ENCODE measurements at places on chromosomes 12 and 14.

DNA sequence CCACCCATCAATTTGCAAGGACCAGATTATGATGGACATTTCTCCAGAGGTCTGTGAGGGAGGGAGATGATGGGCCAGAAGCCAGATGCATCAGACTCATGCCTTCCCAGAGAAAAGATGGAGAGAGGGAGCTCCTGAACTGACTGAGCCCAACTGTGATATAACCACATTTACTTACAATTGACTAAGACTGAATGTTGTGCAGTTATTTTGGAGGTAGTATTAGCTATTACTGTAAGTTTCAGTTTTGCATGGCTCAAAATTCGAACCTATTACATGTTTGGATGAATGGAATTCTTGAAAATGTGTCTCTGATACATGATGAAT is 211.1 kb upstream of the SFSWAP start:
- DNase-seq: no peak

DNA sequence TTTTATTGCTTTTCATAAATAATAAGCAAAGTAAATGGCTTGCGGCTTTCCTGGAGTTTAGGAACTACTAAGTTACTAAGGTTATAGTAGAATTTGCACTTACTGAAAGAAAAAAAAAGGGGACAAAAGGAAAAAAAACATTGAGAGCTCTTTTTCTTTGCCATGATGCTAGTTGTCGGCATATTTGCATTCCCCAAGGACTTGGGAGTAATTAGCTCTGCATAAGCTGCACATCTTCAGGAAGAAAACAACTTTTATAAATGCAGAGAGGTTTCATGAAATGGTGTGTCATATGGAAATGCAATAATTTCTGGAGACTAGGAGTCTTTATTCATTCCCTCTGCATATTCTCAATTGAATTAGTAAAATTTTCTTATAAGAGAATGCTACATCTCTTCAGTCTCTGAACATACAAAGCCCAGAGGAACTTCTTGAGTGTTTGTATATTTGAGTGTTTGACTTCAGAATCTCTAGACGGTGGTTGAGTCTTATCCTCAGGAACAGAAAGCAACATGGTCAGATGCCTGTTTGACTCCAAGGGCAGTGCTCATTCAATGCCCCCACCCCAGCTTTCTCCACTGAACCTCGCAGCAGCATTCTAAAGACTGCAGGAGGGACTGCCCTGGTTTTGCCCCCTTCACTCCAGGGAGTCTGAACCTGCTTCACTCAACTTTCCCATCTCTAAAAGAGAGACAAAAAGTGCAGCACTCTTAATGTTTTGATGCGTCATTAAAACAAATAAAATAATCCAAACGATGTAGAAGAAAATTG is 158.9 kb upstream of the EEA1 start:
- DNase-seq: no peak

- no peak for DNase-seq
Observed at GRCh38 chr12:99567072-99567471, 80.5 kb upstream of the GARIN6 start.

DNA sequence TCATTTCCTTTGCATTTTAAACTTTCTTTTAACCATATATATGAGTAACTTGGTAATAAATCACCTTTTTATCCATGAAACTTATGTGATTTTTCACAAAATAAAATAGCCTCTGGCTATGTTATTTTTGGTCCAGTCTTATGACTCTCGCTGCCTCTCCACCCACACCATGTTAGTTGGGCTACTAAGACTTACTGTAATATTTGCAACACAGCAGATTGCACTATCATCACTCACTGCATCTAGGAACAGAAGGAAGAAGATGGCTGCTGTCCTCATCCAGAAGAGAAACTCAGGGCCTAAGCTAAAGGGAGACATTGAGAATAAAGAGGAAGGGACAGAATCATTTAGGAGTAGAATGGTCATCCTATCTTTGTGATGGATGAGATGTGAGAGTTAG is 12.6 kb upstream of the B4GALNT3 start:
- DNase-seq: no peak

DNA sequence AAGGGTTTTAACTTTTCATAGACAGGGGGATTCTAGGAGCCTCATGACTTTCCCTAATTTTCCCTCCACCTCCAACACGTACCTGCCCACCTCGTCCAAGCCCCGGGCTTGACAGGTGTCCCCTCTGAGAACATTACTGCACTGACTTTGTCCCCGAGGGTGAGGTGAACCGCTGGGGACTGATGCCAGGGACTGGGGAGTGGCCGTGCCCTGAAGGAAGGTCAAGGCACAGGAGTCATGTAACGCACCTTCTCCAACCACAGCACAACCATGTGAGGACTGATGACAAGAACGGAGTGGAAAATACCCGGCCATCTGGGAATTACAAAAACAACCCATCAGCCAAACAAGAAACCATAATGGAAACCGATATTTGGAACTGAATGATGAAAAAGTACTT is 214.7 kb upstream of the C14orf180 start:
- DNase-seq: no peak

DNA sequence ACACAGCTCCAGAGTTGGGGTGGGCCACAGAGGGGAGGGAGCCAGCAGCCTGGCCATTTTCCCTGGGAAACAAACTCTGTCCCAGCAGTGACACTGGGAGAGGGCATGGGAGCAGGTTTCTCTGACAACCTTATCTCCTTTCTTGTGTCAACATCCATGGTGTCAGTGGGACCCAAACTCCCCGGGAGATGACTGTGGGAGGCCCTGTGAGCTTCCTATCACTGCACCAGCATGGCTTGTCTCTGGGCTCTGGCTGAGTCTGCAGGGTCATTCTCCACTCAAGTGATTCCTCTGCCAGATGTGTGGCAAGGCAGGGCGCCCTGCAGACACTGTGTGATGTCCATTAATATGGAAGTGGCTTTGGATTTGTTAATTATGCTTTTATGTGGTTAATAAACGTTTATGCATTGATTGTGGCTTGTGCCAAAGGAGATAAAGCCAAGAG is 10.1 kb downstream of the LRTM2 start:
- no peak for DNase-seq

- no peak for DNase-seq
Observed at GRCh38 chr14:95769976-95770375, 56.1 kb upstream of the TCL1A start.

GRCh38 chr14:67228325-67228984 is 12.8 kb upstream of the PALS1 start:
- DNase-seq: no peak

- no peak for DNase-seq
Observed at GRCh38 chr12:132423820-132424645, 65.9 kb upstream of the FBRSL1 start.

DNA sequence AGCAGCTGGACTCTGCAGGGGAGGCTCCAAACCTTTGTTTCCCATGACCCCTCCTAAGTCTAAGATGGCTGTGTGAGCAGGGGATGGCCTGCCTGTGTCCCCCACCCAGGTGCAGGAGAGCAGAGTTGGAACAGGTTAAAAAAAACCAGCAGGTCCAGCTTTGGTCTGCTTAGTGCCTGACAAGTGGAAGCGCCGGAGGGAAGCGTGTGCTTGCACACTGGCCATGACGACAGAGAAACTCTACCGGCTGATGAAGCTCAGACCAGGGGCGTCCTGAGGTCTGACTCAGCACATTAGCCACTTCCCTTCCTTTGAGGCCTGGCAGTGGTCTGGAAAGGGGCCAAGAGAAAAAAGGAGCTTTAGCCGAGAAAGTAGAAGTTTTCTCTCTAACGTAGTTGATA is 280.1 kb downstream of the VRK1 start:
- DNase-seq: peak; percentile 51

DNA sequence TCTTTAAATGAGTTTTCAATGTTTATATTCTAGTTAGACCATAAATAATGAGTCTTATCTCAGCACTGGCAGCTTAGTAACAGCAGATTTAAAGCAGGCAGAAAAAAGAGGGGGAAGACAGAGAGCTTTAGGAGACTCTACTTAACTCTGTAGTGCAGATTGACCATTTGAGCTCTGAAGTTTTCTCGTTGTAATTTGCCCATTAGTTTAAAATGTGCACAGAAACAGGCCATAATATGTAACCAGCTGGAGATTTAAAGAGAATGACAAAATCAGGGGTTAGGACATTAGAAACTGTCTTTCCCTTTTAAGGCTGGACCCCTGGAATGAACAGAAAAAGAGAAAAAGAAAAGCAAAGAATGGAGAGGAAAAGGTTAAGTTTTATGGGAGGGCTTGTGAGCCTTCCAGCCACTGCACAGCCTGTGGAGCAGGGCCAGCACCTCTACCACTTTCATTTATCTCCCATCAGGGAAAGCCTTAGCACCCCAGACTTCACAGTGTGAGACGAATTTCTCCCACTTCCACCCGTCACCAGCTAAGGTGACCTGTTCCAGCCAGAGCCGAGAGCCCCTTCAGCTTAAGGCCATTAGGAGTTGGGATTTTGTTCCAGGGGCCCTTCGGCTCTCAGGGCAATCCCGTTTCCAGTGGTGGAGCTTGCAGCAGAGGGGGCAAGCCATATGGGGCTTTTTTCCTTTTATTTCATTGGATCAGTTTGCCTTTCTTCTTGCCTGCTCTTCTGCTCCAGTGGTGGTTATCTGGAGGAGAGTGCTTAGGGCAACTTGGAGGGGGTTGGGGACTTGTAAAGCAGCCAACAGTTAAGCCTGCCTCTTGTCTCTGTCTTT is 8.0 kb downstream of the IL22 start:
- no peak for DNase-seq

DNA sequence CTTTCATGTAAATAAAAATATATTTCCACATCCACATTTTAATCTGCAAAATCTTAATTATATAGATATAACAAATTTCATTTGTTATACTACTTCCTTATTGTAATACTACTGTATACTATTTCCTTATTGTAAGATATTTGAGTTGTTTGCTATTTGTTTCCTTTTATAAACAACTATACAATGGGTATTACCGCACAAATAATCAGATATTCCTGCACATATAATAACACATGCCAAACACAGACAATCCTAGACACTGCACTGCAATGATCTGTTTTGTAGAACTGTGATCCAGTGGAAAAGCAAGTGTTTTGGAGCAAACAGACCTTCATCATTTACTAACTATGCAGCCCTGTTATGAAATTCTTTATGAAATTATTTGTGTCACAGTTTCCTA is 30.5 kb downstream of the PRKD1 start:
- DNase-seq: no peak

- DNase-seq: no peak
Observed at GRCh38 chr12:15192720-15193119, 28.5 kb downstream of the RERG start.

DNA sequence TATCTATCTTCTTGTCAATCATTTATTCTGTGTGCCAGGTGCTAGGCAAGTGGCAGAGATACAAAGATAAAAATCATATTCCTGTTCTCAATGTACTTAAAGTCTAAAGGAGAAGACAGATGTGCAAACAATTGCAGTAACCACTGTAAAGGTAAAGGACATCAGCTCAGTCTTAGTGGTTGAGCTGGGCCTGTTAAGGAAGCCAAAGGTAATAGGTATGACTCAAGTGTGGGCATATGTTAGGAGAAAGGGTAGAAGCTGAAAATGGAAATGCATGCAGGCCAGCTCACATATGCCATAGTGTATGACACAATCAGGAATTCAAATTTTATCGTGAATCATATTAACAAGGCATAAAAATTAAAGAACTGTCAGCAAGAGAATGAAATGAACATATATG is 49.8 kb downstream of the FAR2 start:
- DNase-seq: no peak

GRCh38 chr12:12776261-12776660 is 9.2 kb upstream of the APOLD1 start:
- no peak for DNase-seq

GRCh38 chr12:27012239-27012981 is 1.8 kb downstream of the TM7SF3 start:
- DNase-seq: no peak

DNA sequence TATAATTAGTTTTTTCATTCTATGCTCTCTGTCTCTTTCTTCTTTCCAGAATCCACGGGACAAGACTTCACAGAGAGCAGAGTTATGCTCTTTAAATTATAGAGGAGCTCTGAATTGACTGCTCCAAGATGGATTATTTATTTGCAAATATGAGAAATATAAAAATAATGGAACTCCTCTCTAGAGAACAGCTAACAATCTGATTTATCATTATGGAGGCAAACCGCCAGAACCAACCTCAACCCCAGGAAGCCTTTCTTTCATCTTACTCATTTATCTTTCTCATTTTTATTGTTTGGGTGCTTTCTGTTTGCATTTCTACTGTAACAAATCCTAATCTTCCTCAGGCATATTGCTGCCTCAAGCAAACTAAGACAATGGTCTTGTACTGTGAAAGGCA is 216.5 kb downstream of the C12orf50 start:
- no peak for DNase-seq

DNA sequence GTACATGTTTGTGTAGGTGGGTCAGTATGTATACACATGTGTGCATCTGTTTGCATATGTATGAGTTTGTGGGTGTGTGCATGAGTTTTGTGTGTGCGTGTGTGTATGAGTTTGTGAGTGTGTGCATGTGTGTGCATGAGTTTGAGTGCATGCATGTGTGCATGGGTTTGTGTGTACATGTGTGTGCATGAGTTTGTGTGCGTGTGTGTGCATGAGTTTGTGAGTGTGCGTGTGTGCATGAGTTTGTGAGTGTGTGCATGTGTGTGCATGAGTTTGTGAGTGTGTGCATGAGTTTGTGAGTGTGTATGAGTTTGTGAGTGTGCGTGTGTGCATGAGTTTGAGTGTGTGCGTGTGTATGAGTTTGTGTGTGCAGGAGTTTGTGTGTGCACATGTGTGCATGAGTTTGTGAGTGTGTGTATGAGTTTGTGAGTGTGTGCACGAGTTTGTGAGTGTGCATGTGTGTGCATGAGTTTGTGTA is 61.5 kb downstream of the FZD10 start:
- no peak for DNase-seq

DNA sequence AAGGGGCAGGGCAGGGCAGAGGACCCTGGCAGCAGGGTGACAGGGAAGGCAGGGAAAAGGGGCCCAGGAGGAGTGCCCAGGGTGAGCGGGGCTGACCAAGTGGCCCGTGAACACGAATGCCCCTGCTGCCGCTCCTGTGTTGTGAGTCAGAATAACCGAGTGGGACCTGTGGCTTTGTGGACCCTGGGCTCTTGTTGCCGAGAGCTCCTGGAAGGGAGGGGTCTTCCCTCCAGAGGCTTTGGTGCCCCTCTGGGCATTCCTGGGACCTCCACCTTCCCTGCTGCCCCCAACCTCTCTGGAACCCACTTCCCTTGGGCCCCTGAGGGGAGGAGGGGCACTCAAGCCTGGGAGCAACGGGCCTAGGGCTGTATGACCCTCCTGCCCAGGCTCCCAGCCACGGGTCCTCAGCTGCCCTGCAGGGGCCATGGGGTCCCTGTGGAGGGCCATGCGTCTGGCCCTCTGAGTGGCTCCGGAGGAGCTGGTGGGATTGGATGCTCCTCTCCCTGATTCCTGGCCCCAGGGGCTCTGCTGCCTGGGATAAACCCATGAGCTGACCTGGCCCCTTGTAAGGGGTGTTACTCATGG is 319.4 kb downstream of the TMEM121 start:
- DNase-seq: no peak
